SK-MEL-5 (cell line): ENCODE measurements at places on chromosomes 16 and 17.

GRCh38 chr16:50876263-50876662 lies 134.4 kb downstream of the CYLD start:
- DNase-seq, result no peak

GRCh38 chr17:36609498-36609862 lies 8.1 kb downstream of the MRM1 start:
- no peak for DNase-seq

DNA sequence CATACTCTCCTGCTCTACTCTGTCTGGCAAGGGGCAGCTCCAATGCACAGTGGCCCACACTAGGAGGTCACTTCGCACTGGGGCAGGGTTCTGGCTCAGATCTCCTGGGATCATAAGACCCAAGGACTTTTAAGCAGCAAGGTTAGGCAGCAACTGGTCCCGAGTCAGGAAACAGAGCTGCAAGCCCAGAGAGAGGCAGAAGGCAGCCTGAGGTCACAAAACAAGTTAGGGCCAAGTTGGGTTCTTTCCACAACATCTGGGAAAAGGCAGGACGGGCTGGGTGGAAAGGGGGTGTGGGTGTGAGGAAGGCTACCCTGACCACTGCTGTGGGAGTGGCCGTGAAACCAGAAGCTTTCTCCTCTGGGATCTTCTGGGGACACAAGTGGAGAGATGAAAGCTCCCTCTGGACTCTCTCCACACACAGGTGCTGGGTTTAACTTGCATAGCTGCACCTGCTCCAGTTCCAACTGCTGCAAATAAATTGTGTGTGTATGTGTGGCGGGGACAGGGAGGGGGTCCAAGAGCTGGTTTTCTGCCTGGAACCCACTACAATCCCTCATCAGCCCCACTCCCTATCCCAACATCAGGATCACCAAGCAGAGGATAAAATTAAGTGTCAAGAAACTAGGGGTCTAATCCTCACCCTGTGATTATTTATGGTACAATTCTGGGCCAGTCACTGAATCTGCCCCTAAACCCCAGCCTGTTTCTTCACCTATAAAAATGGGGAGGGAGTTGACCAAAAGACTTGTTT lies 8.0 kb upstream of the TSPOAP1 start:
- DNase-seq, result no peak

- DNase-seq, result no peak
Measured at GRCh38 chr16:57695680-57696069, 1.1 kb downstream of the DRC7 start.

- peak; percentile 40 for DNase-seq
Measured at GRCh38 chr17:81961087-81961511, at the start of gene NOTUM. NOTUM (minus strand) TSS chr17:81961187; CDS start chr17:81960909, 278 bp downstream.

- no peak for DNase-seq
Measured at GRCh38 chr16:54817940-54818574, 112.6 kb upstream of the IRX5 start.

- no peak for DNase-seq
Measured at GRCh38 chr16:1101573-1102332, 5.7 kb upstream of the C1QTNF8 start.

DNA sequence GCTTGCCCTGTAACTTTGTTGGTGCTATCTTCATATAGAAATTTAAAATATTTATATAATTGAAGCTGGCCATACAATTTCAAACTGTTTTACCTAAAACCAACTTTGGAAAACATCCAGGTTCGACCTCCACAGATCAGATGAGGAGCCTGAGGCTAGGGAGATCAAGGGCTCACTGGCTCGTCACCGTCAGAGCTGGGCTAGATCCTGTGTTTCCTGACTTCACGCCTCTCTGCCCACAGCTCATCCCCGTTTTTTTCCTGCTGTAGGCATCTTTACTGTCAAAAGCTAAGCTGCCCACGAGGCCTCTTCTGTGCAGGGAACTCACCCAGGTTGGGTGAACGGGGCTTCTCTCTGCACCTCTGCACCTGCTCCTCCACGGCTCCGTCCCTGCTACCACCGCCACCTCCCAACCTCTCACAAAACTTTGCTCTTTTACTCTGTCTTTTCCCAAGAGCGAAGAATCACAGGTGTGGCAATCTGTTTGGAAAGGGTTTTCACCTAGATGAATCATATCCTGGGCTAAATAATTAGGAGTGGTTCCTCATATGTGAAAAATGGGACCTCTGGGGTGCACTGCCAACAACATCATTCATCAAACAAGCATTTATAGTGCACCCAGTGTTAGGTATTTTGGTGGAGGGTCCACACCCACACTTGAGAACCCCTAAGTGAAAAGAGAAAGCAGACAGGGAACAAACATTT lies 24.8 kb upstream of the KDM6B start:
- no peak for DNase-seq

- peak; percentile 32 for DNase-seq
Measured at GRCh38 chr16:22191532-22192260, 14.4 kb upstream of the EEF2K start.

GRCh38 chr16:75406943-75407342 lies 26.4 kb downstream of the CFDP1 start:
- no peak for DNase-seq

GRCh38 chr17:55722742-55723487 lies at the start of gene TMEM100:
TMEM100 (minus strand) TSS chr17:55722864; CDS start chr17:55721070, 1,794 bp downstream.
- peak; percentile 60 for DNase-seq

- peak; percentile 28 for DNase-seq
Measured at GRCh38 chr17:63826468-63827001, 696 bp upstream of the PSMC5 start.

- DNase-seq, result no peak
Measured at GRCh38 chr16:10770907-10771306, 27.3 kb downstream of the NUBP1 start.

GRCh38 chr17:41986634-41987033 lies 20.0 kb downstream of the CNP start:
- DNase-seq, result no peak

GRCh38 chr17:47197821-47198220 lies 8.7 kb upstream of the CDC27 start:
- DNase-seq, result no peak

GRCh38 chr17:574061-574460 lies 140.6 kb downstream of the VPS53 start:
- DNase-seq, result peak; percentile 27

DNA sequence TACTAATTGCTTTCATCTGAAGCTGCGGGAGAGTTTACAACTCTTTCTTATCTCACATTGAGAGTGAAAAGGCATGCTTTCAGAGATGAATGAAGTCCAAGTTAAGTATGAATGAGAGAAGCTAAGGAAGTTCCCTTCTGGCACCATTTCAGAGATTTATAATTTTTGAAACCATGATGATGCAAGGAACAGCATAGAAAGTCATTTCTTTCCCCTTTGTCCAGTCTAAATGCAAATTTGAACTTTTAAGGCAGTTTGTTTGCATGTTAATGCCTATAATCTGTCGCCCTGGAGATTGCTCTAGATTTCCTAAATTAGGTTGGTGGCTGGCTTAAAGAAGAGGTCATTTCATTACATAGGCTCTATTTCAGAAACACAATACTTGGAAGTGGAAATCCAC lies 594.8 kb upstream of the GOT2 start:
- no peak for DNase-seq

DNA sequence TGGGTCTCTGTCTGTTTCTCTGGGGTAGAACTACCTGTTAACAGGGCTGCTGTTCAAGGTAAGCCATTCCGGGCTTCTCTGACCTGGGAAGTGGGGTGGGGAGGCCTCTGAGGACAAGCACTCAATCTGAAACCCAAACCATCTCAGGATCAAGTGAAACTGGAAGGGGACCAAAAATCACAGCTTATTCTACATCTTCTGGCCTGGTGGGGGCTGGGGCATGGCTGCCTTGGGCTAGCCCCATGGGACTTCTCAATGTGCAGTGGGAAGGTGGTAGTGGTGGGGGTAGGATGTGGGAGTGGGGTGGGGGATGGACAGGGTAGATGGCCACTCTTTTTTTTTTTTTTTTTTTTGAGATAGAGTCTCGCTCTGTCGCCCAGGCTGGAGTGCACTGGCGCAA lies 5.5 kb downstream of the FLOT2 start:
- no peak for DNase-seq
